Mesothelial cell of epicardium (in vitro differentiated cells): ENCODE measurements at places on chromosomes 4 and X.

DNA sequence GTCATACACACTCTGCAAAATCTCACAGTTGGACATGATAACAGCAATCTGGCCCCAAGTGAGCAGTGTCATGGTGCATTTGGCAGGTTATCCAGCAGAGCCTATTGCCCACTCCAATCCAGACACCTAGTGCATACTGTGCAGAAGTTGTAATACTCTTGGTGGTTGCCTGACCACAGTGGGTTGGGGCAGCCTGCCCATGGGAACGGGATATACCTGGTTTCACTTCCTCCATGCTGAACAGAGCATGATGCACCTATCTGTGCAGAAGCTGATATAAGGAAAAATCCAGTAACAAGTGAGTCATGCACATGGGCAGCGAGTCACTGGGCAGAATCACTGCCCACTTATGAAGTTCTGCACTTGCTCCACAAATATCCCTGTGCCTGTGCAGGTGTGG is 105.3 kb upstream of the IGSF1 start:
- DNase-seq, result no peak

DNA sequence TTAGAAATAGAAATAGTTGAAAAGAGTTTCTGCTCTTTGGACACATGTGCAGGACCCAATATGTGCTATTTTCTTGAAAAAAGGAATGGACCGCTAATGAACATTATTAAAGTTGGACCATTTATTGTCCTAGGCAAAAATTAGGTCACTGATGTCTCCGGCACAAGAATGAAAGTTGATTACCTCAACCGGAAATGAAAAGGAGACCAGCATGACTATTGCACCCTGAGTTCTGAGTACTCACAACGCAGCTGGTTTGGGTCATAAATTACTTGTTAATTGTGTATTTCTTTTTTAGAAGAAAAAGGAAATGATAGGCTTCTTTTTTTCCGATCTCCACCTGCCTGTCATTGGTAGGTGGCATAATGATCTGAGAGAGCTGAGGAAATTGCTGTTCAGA is 232.7 kb downstream of the ARHGAP24 start:
- DNase-seq, result no peak

DNA sequence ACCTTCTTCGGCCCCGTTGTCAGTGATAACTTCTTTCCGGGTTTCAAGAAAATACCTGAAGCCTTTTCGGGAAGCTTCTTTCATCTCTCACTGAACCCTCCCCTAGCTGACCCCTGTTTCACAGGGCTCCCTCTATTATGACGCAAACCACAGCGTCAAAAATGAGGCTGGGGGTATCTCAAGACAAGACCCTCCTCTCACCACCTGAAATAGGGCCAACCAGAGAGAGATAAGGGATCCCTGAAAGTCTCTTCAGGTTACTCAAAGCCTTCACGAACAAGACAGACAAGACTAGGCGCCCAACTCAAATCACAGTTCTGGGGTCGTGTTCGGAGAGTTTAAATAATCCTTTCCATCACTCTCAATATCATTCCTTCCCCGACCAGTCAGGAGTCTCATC is 1.2 kb downstream of the PHF8 start:
- DNase-seq, result no peak

- DNase-seq, result no peak
Measured at GRCh38 chrX:63993936-63994335, 208.9 kb upstream of the ARHGEF9 start.

GRCh38 chrX:136658151-136658550 is 10.2 kb downstream of the CD40LG start:
- DNase-seq, result no peak

DNA sequence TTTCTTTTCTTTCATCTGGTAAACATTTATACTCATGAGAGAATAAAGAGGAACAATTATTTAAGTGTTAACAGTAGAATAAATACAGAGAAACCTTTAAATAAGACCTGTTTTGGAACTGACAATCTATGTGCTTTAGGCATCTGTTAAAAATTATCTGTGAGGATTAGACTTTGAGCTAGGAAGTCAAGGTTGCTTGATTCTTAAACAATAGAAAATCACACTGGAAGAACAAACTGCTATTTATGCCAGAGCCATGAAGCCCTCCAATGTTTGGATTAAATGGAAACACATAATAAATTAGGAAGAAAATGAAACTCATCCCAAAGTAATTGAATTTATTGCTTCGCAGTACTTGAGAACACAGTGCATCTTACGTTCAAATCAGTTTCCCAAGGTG is 207.2 kb upstream of the NPY2R start:
- DNase-seq, result no peak
